NCI-H1417 treated with DMSO at 0.1 percent for 48 hours (cell line): ENCODE measurements at places on chromosomes 16 and 17.

GRCh38 chr17:81381632-81382577, 13.4 kb upstream of the BAHCC1 start:
- DNase-seq = no peak

DNA sequence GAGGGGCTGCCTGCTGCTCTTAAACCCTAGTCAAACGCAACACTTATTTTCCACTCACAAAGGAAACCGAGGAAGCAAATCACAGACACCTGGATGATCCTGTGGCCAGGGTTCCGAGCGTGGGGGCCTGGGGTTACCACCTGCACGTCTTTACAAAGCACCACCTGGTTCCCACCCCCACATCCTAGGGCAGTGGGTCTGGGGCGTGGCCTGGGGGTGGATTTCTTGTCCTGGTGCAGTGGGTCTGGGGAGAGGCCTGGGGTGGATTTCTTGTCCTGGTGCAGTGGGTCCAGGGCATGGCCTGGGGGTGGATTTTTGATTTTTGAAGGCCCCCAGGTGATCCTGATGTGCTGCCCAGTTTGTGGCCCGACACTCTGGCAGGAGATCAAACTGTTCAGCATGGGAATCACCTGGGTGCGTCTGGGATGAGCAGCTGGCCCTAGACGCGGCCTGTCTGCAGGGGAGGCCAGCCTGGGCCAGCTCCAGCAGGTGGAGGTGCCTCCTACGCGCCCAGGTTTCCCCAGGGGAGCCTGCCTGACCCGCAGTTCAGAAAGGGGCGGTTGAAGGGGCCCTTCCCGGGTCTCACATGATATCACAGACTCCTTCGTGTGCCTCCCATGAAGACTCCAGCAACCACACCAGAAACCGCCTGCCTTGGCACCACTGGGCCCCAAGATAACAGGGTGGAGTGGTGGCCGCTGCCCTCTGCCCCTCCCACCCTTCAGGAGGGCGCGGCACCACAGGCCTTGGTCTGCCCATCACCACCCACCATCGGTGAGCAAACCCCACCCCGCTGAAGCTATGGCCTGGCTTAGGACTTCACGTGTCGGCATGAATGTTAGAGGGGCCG, 6.3 kb downstream of the HAGH start:
- DNase-seq = no peak

DNA sequence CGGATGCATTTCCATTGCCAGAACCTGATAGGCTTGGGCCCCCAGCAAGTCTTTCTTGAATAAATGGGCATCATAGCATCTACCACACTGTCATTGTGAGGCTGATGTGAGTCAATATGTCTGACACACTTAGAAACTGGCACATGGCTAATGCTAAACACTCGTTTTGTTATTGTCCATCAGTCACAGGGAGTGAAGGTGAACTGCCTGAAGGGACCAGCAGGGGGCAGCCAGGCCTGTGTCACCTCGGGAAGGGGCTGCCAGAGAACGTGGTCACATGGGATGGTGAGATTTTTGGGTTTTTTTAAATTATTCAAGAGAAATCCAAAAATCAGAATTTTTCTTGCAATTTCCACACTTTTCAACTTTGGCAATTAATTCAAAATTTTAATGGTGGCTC, 831 bp upstream of the RCVRN start:
- no peak for DNase-seq

DNA sequence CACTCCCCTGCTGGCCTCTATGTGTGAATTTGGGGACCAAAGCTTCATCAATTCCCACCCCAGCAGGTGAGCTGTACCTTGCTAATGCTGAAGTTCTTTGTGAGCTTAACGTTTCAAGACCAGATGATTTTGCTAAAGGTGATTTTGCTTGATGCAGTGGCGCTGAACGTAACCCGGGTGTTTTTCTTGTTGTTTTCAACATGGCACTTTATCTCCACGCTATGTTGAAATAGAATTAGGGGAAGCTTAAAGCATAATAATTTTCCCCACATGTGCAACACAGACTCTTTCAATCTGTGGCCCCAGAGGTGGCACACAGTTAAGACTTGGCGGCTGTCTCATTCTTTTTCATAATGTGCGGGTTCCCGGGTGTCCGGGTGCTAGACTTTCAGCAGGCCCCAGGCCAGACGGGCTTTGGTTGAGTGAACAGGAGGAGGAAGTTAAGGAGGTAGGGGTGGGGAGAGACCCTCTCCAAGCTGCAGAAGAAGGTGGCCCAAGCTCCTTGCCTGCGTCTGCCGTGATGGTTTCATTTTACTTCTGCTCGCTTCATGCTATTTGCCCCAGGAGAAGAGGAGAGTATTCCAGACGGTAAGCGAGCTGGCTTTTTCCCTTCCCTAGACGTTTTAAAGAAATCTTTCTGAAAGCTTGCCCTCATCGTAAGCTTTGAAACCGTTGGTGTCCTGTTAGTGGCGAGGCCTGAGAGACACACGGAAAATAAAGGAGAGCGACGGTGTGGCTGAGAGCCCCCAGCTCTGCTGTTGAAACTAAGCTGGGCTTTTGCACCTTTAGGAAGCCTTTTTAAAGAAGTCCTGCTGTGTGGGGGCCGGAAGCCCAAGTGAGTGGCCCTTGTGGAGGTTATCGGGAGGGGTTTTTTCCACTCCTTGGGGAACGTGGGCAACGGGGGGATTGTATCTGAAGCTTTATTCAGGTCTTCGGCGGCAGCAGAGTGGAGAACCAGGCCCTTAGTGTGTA, 4.2 kb downstream of the FOXC2 start:
- DNase-seq = no peak

- DNase-seq = no peak
These were observed 5.8 kb downstream of the TMEM97 start for GRCh38 chr17:28324781-28325180.

- DNase-seq = no peak
These were observed 30.1 kb upstream of the MTSS2 start for GRCh38 chr16:70715860-70716357.

DNA sequence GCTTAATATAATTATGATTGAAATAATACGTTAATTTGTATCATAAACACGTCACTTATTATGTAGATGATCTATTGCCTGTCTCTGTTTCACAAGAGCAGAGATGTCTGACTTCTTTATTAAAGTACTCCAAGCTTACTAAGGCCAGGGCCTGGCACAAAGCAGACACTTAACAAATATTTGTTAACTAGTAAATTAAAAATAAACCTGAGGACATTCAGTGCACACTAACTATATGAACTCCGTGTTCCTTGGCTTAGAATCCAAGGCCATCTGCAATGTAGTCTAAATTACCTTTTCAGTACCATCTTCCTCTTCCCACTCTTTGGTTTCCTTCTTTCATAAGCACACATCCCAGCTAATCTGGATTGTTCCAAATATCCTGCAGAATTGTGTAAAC, 210.8 kb upstream of the SOX9 start:
- DNase-seq = no peak

DNA sequence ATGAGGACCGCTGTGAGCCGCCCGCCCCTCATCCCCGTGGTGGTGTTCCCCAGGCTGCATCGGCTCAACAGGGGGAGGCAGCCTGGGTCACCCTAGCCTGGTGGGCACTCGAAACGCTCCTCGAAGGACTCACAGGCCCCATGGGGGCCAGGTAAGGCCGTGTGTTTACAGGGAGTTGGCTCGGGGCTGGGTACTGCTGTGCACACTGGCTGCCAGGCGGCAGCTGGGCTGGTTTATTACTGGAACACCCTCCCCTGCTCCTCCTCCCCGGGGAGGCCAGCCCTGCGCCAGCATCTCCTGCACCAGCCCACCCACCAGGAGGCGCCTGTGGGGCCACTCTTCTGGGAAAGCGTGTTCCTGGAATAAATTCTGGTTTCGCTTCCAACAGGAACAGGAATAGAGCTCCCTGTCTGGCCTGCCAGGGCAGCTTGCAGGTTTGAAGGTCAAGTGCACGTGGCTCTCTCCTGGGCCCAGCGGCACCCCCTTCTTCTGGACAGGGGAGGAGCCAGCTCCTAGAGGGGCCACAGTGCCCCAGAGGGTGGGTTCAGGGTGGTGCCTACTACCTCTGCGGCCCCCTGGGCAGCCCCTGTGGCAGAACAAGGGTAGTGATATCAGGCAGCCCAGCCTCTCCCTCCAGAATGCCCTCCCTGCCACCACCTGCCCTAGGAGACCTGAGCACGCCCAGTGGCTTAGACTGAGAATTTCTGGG, 11.3 kb downstream of the MCRIP1 start:
- no peak for DNase-seq

DNA sequence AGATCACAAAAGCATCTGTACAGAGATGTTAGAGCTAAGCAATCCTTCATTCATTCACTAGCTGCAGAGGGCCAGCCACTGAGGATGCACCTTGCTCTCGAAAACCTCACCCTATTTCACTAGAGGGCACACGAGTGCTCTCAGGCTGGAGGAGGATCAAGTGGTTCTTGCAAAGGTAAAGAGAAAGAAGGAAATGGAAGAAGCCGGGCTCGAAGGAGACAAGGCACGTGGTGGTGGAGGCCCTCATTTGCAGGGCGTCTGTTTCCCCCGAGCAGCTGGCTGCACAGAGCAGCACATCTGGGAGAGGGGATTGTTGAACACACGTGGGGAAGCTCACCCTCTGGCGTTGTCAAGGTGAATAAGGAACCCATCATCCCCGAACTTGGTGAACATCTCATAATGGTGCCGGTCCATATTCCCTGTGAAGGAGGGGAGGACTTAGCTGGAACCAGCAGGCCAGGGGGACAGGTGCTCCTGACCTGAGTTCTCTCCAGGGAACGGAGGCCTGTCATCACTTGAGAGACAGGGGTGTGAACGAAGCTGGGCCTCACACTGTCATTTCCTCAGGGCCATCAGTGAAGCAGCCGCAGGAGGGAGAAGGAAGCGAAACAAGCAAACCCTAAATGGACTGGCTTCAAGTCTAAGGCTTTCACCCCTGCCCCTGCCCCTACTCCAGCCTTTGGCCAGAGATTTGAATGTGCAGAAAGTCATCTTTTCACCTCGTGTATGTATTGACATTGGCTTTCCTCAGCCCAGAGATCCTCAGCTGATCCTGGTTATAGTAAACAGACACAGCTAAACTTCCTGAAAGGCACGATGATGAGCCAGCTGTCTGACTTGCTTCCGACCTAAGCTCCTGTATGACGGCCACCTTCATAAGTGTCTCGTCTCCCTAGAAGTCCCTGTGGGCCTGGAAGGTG, 27.6 kb downstream of the PRKAR1A start:
- DNase-seq = no peak

GRCh38 chr17:45398800-45399199, 33.9 kb downstream of the ARHGAP27 start:
- no peak for DNase-seq
